Aorta (tissue), 5 donors: ENCODE measurements at places on chromosomes 12 and 14. TPM values are rescaled to one million over a fixed set of nuclear protein-coding genes. Genes with fewer than 3 reads are reported as not detected.

- no peak overlapping the region for H3K27ac ChIP-seq
- no peaks in the 10 kb centered on the region for H3K27me3 ChIP-seq
- H3K4me3 ChIP-seq = no peak overlapping the region
- H3K4me1 ChIP-seq = peaks cover 2% of the 10 kb centered on the region
These were observed 6.4 kb downstream of the FBRSL1 start for GRCh38 chr12:132496358-132496669.

Gene NTS
- 0.65 TPM for total RNA-seq

Gene SVOP
- total RNA-seq = not detected

DNA sequence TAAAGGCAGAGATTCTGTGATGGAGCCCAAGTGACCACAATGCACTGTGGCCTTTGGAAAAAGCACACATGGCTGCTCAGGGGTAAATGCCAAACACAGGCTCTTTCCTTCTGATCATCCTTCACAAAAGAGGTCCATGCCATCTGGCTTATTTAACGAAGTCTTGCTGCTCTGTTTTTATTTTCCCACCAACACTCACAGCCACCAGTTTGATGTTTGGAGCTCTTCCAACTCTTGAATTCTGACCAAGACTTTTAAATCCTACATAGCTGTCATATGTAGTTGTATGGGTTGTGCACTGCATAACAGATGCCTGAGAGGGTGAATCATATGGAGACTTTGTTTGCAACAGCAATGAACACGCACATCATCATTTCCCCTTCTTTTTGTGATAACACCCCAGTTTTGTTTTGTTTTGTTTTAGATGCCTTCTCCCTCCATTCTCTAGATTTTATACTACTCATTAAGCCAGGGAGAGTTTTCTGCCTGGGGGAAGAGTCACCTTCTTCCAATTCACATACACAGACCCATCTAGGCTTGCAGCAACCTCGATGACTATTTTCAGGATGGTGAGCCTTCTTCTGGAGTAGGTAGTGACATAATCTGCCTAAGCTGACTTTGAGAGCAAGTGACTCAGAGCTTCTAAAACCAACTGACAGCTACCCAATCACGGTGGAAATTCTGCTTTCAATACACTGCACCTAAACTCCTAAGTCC, 145.2 kb upstream of the WSCD2 start:
- no peaks in the 10 kb centered on the region for H3K4me1 ChIP-seq
- H3K4me3 ChIP-seq = no peak overlapping the region
- no peaks in the 10 kb centered on the region for H3K36me3 ChIP-seq
- H3K27ac ChIP-seq = no peak overlapping the region

Gene SIX6
- total RNA-seq = not detected

GRCh38 chr14:38868399-38869290, 234.4 kb downstream of the SEC23A start:
- H3K4me1 ChIP-seq = no peaks in the 10 kb centered on the region
- no peak overlapping the region for H3K27ac ChIP-seq
- no peaks in the 10 kb centered on the region for H3K27me3 ChIP-seq
- no peaks in the 10 kb centered on the region for H3K36me3 ChIP-seq

DNA sequence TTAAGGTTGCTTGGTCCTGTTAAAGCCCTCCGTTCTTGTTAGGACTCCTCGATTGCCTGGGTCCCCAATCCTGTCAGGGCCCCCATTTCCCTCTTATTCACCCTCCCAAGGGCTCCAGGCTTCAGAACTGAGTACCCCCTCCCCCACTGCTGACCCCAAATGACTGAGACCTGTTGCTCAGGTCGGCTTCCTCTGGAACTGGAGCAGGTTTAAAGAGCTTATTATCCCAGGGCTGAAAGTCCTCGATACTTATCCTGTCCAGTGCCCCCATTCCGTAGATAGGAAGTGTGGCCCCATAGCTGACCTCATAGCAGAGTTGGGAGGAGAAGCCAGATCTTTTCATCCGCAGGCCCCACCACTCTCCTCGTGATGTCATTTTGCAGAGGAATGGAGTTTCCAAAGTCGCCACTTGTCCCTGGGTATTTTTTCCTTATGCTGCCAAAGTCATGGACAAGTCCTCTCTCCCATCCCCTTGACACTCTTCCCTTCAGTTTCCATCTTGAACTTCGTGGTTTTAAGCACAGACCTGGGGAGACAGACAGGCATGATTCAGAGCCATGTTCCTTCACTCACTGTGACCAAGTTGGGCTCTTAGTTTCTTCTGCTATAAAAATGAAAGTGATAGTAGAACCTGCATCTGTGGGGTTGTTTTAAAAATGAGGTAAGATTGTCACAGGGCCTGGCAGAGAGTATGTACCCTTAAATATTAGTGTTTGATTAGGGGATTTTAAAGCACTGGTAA, 1.2 kb downstream of the USP30 start:
- peak overlapping the region; percentile 91 for H3K4me3 ChIP-seq
- H3K27me3 ChIP-seq = no peaks in the 10 kb centered on the region
- no peak for DNase-seq
- no peaks in the 10 kb centered on the region for H3K36me3 ChIP-seq
- H3K27ac ChIP-seq = peak overlapping the region; percentile 24

DNA sequence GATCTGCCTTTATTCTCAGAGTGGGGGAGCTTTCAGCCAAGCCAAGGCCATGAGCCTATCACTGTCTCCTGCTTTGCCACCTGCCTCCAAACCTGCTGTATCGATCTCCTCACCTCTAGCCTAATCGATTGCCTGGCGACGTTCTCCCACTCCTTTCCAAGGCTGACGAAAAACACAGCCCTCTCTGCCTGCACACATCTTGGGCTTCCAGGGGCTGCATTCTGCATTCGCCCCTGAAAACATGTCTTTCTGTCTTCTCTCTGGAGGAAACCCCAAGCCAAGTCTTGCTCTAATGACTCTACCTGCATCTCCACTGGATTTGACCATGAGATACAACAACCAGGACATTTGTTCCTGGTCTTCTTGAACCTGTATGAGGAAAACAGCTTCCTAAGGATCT, 540.7 kb downstream of the BCL11B start:
- H3K36me3 ChIP-seq = no peaks in the 10 kb centered on the region
- no peak overlapping the region for H3K27ac ChIP-seq
- H3K4me3 ChIP-seq = no peak overlapping the region
- no peak for DNase-seq
- no peaks in the 10 kb centered on the region for H3K27me3 ChIP-seq

Gene GTF2A1
- total RNA-seq = 33.4 TPM

Gene NANOG
- total RNA-seq = 0.32 TPM

- H3K4me3 ChIP-seq = no peak overlapping the region
- H3K27ac ChIP-seq = no peak overlapping the region
- no peaks in the 10 kb centered on the region for H3K27me3 ChIP-seq
- H3K36me3 ChIP-seq = no peaks in the 10 kb centered on the region
These were observed 151.1 kb downstream of the KIF26A start for GRCh38 chr14:104289507-104289906.

Gene RAD9B
- total RNA-seq = 0.57 TPM

GRCh38 chr12:101441461-101442224, 33.5 kb upstream of the SPIC start:
- H3K4me1 ChIP-seq = no peaks in the 10 kb centered on the region
- H3K4me3 ChIP-seq = no peak overlapping the region
- no peak for DNase-seq
- no peaks in the 10 kb centered on the region for H3K27me3 ChIP-seq
- H3K36me3 ChIP-seq = no peaks in the 10 kb centered on the region

Gene BCL11B
- 0.58 TPM for total RNA-seq

Gene LUM
- 628 TPM for total RNA-seq

GRCh38 chr12:113066813-113067400, 10.4 kb downstream of the DTX1 start:
- H3K27ac ChIP-seq = no peak overlapping the region
- no peaks in the 10 kb centered on the region for H3K27me3 ChIP-seq
- no peak for DNase-seq
- H3K36me3 ChIP-seq = no peaks in the 10 kb centered on the region

- H3K27me3 ChIP-seq = no peaks in the 10 kb centered on the region
- no peak overlapping the region for H3K4me3 ChIP-seq
- H3K4me1 ChIP-seq = no peaks in the 10 kb centered on the region
- H3K36me3 ChIP-seq = peaks cover 2% of the 10 kb centered on the region
These were observed 38.4 kb downstream of the ZFHX2 start for GRCh38 chr14:23513005-23513817.

- H3K4me1 ChIP-seq = no peaks in the 10 kb centered on the region
- no peak overlapping the region for H3K27ac ChIP-seq
- no peak overlapping the region for H3K4me3 ChIP-seq
- no peak for DNase-seq
- no peaks in the 10 kb centered on the region for H3K27me3 ChIP-seq
- H3K36me3 ChIP-seq = peaks cover 19% of the 10 kb centered on the region
These were observed 16.2 kb downstream of the ACIN1 start for GRCh38 chr14:23078692-23079116.

- no peak overlapping the region for H3K27ac ChIP-seq
- no peak for DNase-seq
- H3K4me1 ChIP-seq = no peaks in the 10 kb centered on the region
- H3K27me3 ChIP-seq = no peaks in the 10 kb centered on the region
- no peaks in the 10 kb centered on the region for H3K36me3 ChIP-seq
- no peak overlapping the region for H3K4me3 ChIP-seq
These were observed 22.9 kb upstream of the CALM1 start for GRCh38 chr14:90373887-90374286.

Gene DPF3
- 0.65 TPM for total RNA-seq

GRCh38 chr12:85617307-85618091, 218.7 kb downstream of the RASSF9 start:
- no peaks in the 10 kb centered on the region for H3K4me1 ChIP-seq
- H3K27ac ChIP-seq = no peak overlapping the region
- H3K4me3 ChIP-seq = no peak overlapping the region

Gene HCAR2
- total RNA-seq = 0.51 TPM

GRCh38 chr14:90383731-90384542, 12.9 kb upstream of the CALM1 start:
- no peaks in the 10 kb centered on the region for H3K27me3 ChIP-seq
- peak overlapping the region; percentile 37 for H3K4me3 ChIP-seq
- H3K4me1 ChIP-seq = peaks cover 4% of the 10 kb centered on the region
- peak; percentile 67 for DNase-seq
- H3K36me3 ChIP-seq = no peaks in the 10 kb centered on the region
- peak overlapping the region; percentile 100 for H3K27ac ChIP-seq

Gene NKX2-1
- total RNA-seq = not detected

DNA sequence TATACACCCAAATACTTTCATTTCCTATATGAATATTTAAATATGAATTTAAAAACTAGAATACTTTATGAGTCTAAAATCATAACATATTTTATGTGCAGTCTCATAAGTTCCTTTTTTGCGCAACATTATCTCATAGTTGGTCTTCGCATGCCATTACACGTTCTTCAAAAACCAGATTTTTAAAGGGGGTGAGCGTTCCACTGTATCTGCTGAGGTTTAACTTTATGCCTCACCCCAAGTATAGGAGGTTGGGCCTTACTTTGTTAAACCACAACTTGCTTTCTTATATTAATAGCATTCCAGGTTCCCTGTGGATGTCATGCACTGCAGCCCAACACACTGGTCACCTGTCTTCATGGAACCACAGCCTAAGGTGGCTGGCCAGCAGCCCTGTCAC, 118.6 kb downstream of the APAF1 start:
- H3K4me1 ChIP-seq = no peaks in the 10 kb centered on the region
- no peak overlapping the region for H3K27ac ChIP-seq
- H3K4me3 ChIP-seq = no peak overlapping the region
- no peak for DNase-seq
- no peaks in the 10 kb centered on the region for H3K27me3 ChIP-seq
- peaks cover 2% of the 10 kb centered on the region for H3K36me3 ChIP-seq

DNA sequence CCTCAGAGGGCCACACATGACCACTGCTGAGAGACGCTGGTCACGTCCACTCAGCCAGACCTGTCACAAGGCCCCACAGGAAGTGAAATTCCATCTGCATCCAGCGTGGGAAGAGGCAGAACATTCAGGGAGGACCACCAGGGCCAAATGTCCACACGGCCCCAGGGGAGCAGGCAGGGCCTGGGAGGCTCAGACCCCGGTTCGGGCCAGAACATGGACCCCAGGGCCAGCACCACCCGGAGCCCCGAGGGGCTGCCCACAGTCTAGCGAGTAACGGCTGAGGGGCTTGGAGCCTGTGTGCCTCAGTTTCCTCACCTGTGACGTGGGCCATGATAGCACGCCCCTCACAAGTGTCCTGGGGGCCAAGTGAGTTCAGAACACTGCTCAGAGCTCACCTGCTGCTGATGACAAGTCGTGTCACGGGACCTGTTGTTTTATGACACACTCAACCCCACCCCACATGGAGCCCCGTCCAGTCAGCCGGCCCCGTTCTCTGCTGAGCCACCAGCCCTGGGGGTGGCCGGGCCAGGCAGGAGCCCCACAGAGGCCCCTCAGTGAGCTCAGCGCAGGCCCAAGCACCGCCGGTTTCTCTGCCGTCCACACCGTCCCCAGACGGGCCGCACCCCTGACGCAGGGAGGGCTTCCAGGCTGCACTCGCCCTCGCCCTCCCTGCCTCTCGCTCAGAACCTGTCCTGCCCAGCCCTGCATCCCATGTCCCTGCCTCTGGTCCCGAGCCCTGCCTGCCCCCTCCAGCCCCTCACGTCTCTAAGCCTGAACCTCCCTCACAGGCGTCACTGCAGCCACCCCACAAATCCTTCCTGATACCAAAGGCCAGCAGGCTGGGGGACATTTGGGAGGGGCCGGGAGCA, 79.5 kb upstream of the GALNT9 start:
- H3K36me3 ChIP-seq = no peaks in the 10 kb centered on the region
- no peaks in the 10 kb centered on the region for H3K27me3 ChIP-seq
- no peak for DNase-seq
- no peak overlapping the region for H3K4me3 ChIP-seq
- no peaks in the 10 kb centered on the region for H3K4me1 ChIP-seq

Gene COCH
- 1.4 TPM for total RNA-seq

GRCh38 chr14:65229748-65230728, 127.7 kb upstream of the MAX start:
- DNase-seq = peak; percentile 54
- H3K27ac ChIP-seq = peak overlapping the region; percentile 4
- peak overlapping the region; percentile 70 for H3K4me3 ChIP-seq
- no peaks in the 10 kb centered on the region for H3K36me3 ChIP-seq
- H3K27me3 ChIP-seq = no peaks in the 10 kb centered on the region

GRCh38 chr14:32846821-32847365, 91.8 kb upstream of the NPAS3 start:
- no peaks in the 10 kb centered on the region for H3K36me3 ChIP-seq
- H3K4me1 ChIP-seq = peaks cover 5% of the 10 kb centered on the region
- H3K4me3 ChIP-seq = no peak overlapping the region
- no peak overlapping the region for H3K27ac ChIP-seq
- DNase-seq = no peak

DNA sequence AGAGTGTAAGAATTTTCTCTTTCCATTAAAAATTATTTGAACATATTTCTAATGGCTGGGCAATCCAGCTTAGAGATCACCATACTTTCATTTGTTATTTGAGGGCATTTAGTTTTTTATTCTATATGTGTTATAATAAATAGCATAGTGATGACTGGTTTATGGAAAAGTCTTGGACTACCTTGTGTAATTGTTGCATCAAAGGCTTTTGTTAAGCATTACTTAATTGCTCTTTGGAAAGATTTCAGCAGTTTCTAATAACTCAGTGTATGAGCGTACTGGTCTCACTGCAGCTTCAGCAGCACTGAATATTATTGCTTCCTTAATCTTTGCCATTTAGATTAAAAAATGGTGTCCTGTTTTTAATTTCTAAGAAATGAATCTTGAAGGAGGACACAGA, 22.8 kb downstream of the TMEM19 start:
- DNase-seq = no peak
- no peak overlapping the region for H3K4me3 ChIP-seq
- no peak overlapping the region for H3K27ac ChIP-seq
- no peaks in the 10 kb centered on the region for H3K4me1 ChIP-seq
